ENCODE measurements at places on chromosomes 16 and 17.

GRCh38 chr16:5222761-5223160 lies 125.2 kb upstream of the EEF2KMT start:
- DNase-seq = no peak

DNA sequence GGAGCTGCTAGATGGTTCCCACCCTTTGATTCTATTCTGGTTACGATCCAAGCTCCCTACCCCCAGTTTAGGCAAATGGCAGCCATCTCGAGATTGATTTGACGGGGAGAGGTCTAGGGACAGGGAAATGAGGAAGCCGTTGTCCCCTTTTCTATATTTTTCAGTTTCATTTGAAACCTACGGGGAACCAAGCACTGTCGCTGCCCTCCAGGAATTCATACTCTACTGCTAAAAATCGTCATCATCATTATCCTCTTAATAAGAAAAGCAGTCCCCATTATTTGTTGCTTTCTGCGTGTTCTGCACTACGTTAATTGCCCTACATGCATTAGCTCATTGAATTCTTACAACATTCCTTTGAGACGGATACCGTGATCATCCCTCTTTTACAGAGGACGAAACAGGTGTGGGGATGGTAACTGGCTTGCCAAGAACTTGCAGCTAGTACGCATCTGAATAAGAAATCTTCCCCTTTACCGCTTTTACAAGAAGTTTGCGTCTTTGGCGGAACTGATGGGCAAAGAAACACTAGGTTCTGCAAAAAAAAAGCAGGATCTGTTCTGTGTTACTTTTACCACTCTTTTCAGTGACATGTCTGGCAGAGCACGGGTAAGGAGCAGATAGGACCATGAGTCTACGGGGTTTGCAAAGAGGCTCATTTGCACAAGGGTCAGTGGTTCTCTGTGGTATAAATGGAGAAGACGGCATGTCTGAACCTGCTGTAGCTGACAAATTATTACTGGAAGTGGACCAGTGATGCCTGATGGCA lies 1.1 kb downstream of the CCP110 start:
- DNase-seq = no peak

- DNase-seq = no peak
These were observed 6.2 kb upstream of the AGRP start for GRCh38 chr16:67489401-67490083.

DNA sequence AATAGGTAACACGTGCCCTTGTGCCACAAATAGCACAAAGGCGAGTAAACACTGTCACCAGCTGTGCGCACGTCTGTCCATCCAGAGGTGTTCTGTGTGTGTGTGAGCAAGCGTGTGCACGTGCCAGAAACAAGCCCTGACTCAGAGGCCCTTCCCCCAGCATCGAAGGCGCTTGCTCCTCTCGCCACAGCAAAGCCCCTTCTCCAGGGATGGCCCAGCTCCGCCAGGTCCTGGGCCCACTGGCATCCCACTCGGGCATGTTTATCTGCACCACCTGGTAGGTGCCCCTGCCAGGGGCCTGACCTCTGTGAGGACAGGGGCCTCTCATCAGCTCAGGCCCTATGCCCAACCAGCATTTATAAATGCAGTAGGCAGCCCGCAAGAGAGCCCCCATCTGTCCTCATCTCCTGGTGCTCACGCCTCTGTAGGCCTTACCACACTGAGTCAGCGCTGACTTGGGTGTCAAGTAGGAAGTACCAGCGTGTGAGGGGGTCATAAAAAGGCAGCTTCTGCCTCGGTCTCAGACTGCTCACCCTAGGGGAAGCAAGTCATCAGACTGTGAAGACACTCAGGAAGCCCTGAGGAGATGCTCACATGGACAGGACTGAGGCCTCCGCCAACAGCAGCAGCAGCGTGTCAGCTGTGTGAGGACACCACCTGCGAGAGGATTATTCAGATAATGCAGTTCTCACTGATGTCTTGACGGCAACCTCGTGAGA lies 10.8 kb downstream of the TMEM235 start:
- DNase-seq = no peak

DNA sequence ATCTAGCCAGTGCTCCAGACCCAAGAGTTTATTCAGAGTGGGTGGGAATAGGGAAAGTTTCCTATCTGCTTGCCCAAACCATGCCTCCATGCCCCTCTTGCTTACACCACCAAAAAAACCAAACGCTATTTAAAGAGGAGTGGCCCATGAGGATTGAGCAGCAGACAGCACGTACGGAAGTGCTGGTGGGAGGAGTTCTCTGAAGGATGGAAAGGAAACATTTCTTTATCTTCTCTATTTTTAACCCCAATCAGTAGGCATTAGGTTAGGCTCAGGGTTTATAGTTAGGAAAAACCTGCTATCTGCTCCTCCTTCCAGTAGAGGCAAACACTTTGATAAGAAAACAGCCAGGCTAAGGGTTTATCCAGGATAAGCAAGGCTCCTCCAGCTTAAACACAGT lies 235.3 kb downstream of the ZFHX3 start:
- no peak for DNase-seq

- DNase-seq = no peak
These were observed 66.1 kb downstream of the RAB11FIP4 start for GRCh38 chr17:31457391-31458234.
